Inflammatory macrophage (primary cell): ENCODE measurements at places on chromosomes 2 and 18.

GRCh38 chr2:21098294-21098693, 25.5 kb upstream of the TDRD15 start:
- no peak for DNase-seq

DNA sequence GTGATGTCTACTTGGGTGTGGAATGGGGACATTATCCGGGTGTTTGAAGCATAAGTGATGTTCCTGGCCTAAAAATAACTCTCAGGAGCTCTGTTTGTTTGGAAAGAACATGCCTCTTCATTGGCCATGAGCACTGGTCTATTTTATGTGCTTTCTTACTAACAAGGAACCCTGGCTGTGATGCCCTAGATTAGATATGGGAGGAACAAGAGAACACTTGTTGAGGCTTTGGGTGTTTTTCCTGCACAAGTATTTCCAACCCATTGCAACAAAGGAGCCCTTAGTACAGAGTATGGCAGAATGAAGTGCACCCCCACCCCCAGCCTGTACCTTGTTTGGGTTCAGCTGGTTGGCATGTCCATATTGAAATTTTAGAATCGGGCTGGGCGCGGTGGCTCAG, 95.9 kb downstream of the SLC4A3 start:
- DNase-seq: no peak

GRCh38 chr2:176084611-176085119, 903 bp upstream of the EVX2 start:
- DNase-seq: no peak

GRCh38 chr2:64635976-64636911, 17.5 kb downstream of the SERTAD2 start:
- peak; percentile 53 for DNase-seq

GRCh38 chr2:158142568-158143332, 41.1 kb downstream of the UPP2 start:
- DNase-seq: peak; percentile 18

DNA sequence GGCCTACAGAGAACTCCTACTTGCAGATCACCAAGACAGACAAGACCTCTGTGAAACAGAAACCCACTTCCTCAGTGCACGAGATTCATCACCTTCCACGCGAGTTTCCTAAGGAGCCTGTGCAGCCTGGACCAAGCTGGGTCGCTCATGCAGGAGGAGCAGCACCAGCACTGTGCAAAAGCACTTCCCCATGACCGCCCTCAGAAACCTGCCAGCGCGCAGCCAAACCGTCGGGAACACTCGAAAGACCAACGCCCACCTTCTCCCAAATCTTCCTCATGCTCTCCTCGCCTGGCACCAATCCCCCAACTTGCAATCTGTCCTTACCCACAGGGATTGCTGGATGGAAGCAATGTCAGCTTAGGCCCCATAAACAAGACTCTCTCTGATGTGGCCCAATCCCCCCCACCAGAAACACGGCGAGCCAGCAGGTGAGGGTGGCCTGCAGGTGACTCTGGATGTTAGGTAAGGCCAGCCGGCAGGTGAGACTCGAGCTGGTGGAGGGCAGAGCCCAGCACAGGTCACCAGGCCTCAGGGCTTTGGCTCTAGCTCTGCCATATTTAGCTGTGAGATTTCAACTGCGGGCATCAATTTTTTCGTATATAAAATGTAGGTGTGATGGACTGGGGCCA, 69.4 kb downstream of the PXDN start:
- no peak for DNase-seq

DNA sequence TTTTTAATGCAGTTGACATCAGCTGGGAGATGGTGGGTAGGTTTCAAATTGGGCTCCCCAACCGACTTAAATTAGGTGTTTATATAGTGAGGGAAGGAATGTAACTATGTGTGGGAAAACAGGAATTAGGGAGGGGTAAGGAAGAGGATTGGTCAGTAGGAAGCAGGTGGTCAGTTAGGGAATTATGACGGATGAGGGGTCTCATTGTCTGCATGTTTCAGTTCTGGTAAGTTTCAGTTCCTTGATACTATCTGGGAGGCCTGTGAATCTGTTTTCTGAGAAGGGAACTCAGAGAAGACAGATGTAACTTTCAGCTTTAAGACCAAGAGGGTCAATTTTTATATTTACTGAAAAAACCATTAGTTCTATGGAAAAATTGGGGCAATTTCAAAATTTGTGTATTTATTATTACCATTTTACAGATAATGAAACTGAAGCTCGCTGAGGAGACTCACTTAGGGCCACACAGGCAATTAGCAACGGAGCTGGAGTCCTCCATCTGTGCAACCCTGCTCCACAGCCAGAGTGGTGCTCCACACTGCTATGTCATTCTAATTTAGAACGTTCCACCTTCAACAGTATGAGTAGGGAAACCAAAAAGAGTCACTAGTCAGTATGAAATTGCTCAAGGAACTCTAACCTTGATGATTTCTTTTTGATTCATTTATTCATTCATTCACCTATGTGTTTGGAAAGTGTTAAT, 36.0 kb upstream of the CCDC195 start:
- DNase-seq: no peak

DNA sequence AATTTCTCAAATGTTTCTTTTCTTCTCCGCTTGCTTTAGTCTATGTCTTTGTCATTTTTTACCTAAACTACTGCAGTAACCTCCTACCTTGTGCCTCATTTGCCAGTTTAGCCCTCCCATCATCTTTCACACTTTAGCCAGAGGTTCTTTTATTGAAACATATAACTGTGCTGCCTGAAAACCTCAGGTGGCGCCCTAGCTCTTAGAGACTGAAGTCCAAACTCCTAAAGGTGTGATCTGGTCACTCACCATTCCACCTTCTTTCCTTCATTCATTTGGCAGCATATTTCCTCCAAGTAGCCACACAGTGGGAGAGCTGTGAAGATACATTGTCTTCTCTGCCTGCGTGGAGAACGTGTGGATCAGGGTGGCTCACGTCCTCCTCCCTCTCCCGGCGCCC, 98.2 kb upstream of the MAPRE2 start:
- DNase-seq: no peak

- no peak for DNase-seq
Measured at GRCh38 chr2:48841126-48841525, 85.6 kb upstream of the LHCGR start.

DNA sequence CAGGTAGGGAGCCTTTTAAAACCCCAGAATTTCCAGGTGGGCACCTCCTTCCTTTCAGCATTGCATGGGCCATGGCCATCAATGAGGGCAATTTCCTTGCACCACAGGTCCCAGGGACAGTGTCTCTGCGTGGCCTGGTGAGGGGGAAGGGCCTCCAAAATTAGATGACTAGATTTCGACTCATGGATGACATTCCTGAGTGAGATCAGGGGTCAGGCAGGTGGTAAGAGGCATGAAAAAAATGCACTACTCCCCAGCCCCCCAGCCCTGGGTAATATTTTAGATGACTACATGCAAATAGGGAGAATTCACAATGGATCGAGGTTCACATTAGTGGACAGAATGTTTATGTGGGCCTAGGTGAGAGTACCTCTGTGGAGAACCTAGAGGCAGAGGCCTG, 19.0 kb upstream of the IGFBP5 start:
- no peak for DNase-seq

DNA sequence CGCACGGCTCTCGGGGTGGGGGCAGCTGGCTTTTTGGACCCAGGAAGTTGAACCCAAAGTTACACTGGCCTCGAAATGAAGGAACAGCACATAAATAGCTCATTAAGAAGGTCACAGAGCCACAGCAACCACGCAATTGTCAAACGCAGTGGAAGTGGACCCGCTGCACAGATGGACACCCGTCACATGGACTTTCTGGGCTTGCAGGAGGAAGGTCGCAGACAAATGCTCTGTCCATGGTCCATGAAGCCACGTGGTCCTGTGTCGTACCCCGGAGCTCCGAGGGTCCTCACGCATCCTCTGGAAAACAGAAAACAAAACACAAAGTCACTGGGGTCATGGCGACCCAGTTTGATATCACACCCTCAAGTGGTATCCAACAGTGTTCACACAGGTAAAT, 308.1 kb upstream of the SALL3 start:
- DNase-seq: no peak

DNA sequence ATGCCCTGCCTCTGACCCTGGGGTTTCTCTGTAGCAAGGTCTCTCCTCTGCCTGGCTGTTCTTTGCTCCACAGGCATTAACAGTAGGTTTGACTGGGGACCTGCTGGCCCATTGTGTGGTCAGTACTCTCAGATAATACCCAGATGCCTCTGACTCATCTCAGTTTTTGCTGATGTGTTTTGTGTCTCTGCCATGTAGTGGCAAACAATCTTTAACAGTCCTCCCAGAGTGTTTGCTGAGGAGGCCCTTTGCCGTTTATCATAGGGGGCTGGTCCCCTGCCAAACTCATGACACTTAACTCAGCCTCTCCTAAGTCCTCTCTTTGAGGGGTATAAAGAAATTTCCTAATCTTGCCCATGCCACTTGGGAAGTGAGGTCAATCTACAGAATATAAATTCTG, 793.7 kb upstream of the FANCL start:
- DNase-seq: no peak

DNA sequence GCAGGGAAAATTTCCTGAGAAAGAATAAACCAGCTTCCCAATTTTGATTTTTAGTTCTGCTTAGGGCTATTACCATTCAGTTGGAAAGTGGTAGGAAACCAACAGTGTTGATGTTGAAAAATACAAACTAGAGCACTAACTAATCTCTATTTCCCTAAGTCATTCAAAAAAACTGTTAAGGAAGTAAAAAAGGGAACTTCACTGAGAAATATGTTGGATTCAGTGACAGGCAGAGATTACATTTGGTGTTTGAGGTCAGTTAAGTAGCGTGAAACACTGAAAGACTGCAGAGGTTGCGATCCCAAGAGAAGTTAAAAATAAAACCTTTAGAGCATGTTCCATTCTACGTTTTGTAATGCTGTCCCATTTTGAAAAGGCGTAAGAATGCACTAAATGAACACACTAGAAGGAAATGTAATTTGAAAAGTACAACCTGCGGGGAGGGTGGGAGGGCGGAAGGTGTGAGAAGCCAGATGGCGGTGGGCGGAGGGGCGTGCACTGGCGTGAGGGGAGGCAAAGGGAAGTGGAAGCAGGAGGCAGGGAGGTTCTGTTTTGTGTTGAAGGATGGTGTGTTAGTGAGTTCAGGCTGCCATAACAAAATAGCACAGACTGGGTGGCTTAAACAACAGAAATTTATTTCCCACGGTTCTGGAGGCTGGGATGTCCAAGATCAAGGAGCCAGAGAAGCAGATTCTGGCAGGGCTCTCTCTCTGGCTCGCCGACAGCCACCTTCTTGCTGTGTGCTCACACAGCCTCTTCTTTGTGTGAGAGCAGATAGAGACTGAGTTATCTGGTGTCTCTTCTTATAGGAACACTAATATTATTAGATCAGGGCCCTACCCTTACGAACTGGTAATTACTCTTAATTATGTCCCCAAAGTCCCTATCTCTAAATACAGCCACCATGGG, 94.3 kb upstream of the KCTD1 start:
- peak; percentile 76 for DNase-seq

DNA sequence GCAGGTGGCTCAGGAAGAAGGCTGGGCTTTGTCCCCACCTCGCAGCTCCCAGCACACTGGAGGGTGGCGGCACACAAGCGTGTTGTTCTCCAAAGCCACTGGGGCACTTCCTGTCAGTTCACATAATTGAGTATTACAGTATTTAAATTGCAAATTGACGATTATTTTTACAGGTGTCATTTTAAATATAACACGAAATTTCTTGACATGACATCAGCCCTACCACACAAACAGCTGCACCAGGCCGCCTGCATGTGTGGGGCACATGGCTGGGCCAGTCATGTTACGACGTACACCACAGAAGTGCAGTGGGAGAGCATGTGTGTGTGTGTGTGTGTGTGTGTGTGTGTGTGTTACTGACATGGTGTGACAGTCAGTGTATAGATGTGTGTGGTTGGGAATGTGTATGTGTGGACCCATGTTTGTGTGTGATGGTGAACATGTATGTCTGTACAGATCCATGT, 155.6 kb downstream of the TTC32 start:
- DNase-seq: no peak

GRCh38 chr18:489244-490023, 11.1 kb downstream of the COLEC12 start:
- peak; percentile 14 for DNase-seq

GRCh38 chr18:57846258-57846657, 43.1 kb upstream of the ATP8B1 start:
- no peak for DNase-seq

GRCh38 chr2:74530239-74531187, 780 bp downstream of the HTRA2 start:
- peak; percentile 37 for DNase-seq

DNA sequence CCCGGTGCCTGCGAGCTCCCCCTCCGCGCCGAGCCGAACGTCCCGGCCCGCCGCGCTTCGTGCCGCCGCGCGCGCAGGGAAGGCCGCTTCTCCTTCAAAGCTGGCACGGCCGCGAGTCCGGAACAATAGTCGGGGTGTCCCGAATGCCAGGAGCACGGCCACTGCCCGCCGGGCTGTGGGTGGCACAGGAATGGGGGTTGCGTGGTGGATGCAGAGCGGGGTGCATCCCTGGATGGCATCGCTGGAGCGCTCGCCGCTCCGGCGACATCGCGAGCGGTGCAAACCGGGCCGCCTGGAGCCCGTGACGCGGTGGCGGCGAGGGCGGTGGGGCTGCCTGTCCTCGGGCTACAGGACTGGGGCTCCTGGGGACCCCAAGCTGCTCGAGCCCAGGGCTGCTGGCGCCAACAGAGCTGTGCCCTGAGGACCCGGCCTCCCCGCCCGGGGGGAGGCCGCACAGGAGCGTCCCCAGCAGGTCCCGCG, 1.1 kb upstream of the SATB2 start:
- no peak for DNase-seq

DNA sequence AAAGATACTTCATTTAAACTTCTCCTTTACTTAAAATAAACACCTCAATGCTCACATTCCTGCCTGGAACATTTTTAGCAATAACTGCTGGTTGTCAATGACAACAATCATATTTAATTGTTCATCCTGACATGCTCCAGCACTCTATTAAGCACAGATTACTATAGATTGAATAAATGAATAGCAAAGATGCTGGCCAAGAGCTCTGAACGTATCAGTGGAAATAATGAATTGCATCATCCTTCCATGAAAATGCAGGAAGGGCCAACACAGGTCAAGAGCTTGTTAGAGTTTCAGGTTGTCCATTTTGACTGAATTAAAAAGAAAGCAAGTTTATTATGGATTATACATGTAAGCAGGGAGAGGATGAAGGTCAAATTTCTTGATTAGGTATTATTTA, 994.0 kb downstream of the TSN start:
- DNase-seq: no peak
